ENCODE measurements at places on chromosomes 16 and 17. TPM values are rescaled to one million over a fixed set of nuclear protein-coding genes. Genes with fewer than 3 reads are reported as not detected.
A peak's percentile ranks its signal among the peaks of the same experiment; 100 is the strongest.

GRCh38 chr16:8733849-8734540 lies 59.6 kb downstream of the ABAT start:
- DNase-seq: no peak

DNA sequence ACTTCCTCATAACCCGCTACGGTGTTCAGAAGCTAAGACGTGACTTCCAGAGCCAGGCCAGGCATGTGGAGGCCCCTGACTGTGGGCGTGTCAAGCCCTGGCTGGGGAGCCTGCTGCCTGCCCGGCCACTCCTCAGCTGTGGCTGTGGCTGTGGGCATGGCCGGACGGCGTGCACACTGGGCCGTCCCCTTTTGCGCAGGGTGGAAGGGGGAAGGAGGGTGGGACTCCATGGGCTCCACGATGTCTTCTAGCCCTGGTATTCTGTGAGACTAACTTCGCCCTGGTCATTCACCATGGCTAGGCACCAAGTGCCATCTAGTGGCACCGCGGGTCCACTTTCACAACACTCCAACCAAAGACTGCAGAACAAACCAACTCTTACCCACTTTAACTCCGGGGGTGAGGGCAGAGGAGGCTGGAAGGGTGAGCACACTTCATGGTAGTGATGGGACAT lies 67.9 kb downstream of the N4BP1 start:
- peak; percentile 73 for DNase-seq

GRCh38 chr16:23981429-23982399 lies 145.9 kb downstream of the PRKCB start:
- no peak for DNase-seq

Gene FBXO31
- 22.8 TPM for total RNA-seq

Data from frontal cortex (tissue), 4 donors.